ENCODE measurements at places on chromosomes 7 and 10.
A peak's percentile ranks its signal among the peaks of the same experiment; 100 is the strongest.

DNA sequence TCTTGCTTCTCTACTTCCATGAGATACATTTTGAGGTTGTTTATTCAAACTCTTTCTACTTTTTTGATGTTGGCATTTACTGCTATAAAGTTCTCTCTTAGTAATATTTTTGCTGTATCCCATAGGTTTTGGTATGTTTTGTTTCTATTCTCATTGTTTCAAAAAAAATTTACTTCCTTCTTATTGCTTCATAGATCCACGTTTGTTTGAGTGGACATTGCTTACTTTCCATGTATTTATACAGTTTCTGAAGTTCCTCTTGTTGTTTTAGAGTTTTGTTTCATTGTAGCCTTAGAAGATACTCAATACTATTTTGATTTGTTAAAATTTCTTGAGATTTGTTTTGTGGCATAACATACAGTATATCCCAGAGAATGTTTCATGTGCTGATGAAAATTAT, 13.7 kb downstream of the TAS2R40 start:
- DNase-seq = no peak

GRCh38 chr7:155545348-155545747, 1.0 kb downstream of the CNPY1 start:
- no peak for DNase-seq

GRCh38 chr7:28539289-28539981, 127.1 kb downstream of the CREB5 start:
- DNase-seq = no peak

DNA sequence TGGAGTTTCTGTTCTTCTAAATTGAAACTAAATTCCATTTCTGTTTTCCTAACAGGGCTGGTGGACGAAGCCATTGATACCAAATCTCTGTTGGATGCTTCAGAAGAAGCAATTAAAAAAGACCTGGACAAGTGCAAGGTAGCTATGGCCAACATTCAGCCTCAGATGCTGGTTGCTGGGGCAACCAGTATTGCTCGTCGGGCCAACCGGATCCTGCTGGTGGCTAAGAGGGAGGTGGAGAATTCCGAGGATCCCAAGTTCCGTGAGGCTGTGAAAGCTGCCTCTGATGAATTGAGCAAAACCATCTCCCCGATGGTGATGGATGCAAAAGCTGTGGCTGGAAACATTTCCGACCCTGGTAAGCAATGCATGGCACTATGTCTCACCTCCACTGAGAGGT, 45.6 kb downstream of the AP3M1 start:
- no peak for DNase-seq

- DNase-seq = no peak
Measured at GRCh38 chr7:27251652-27252590, 9.3 kb downstream of the EVX1 start.

GRCh38 chr7:55044791-55045190, 26.0 kb downstream of the EGFR start:
- DNase-seq = no peak

- DNase-seq = no peak
Measured at GRCh38 chr7:53113424-53113823, 78.0 kb downstream of the POM121L12 start.

DNA sequence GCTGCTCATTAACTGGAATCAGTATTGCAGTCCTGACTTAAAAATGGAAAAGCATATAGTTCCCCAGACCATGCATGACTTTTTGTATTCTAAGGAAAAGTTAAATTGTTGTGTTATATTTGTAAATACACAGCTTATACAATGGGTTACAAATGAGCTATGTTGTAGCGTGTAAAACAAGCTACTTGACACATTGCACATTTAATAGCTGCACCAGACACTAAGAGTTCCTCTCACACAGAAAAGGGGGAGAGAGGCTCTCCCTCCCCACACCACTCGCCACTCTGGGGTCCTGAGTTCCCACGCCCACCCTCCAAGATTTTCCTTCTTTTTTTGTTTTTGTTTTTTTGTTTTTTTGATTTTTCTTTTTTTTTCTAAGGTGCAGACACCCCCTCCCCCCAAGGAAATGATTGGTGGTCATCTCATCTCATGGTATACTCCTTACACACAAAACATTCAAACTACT, 6.3 kb downstream of the KLF6 start:
- DNase-seq = no peak

DNA sequence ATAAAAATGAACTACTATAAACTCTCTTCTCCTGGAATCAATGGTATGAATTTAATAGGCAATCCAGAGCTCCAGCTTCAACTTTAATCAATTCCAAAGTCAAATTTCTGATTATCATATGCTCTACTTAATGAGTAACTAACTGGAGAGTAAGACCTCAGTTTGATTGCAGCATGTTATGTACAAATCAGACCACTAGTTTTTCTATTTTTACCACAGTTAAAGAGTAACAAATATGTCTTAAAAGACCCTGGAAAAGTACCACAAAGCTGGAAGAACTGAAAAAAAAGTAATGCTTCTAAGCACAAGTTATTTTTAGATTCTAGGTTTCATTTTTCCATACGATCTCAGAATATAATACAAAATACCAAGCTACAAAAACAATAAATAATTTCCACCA, 56.0 kb upstream of the TNKS2 start:
- no peak for DNase-seq

GRCh38 chr10:32949221-32949678, 8.8 kb downstream of the ITGB1 start:
- no peak for DNase-seq

- no peak for DNase-seq
Measured at GRCh38 chr10:106076496-106076895, 1088.0 kb downstream of the SORCS1 start.

DNA sequence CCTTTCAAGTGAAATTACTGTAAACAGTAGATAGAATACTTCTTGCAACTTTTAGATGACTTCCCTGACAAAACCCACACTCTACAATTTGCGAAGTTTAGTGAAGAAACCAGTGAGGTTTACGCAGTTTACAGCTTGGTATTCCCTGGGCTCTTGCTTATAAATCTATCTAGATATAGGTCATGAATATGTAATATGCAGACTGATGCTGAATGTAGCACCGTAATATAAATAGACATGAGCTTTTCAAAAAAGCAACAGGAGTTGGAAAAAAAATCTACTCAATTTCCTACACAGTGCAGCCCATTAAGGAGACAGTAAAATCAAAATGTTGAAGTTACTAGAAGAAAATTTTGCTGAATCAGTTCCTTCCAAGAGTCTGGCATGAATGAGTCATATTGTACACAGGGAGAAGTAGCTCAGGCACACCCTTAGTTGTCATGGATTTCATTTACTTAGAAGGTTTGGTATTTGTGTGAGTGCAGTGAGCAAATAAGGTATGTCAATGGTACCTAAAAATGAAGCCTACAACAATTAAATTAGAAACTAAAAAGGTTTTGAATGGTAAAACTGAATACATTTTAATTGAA, 67.7 kb upstream of the NEUROD6 start:
- DNase-seq = peak; percentile 13

- DNase-seq = no peak
Measured at GRCh38 chr10:101919026-101919770, 75.6 kb upstream of the KCNIP2 start.

GRCh38 chr10:12018438-12019282, 23.9 kb downstream of the UPF2 start:
- no peak for DNase-seq

GRCh38 chr10:44028384-44029137, 356.3 kb downstream of the CXCL12 start:
- no peak for DNase-seq

GRCh38 chr10:79445977-79446757, 743 bp upstream of the ZCCHC24 start:
- no peak for DNase-seq

- DNase-seq = no peak
Measured at GRCh38 chr7:26910221-26910620, 45.8 kb upstream of the SKAP2 start.

DNA sequence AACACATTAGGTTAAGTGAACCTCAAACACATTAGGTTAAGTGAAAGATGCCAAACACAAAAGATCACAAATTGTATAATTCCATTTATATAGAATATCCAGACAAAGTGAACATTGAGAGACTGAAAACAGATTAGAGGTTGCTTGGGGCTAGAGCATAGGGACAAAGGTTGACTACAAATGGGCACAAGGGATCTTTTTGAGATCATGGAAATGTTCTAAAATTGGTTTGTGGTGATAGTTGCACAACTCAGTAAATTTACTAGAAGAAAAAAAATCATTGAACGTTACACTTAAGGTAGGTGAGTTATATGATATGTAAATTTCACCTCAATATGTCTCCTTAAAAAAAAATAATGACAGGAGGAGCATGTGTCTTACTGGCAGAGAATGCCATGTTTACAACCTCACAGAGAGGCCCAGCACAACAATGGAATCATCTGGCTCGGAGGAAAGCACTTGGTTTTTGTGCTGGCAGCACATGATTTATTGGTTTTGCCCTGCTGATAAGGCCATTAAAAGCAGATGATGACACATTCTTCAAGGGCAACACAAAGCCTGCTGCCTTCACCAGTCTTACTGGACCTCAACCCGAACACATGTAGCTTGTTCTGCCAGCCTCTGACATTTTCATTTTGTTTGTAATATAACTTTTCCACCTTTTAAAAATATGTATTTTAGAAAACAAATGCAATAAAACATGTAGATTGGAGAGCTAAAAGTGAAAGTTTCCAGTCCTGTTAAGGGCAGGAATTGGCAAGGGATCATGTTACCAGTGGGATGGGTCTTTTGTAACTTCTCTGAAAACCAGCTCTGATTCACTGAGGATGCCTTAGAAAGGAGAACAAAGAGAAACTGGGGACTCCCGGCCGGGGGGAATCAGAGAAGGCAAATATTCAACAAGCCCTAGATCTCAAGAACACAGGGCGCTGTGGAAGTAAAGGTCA, 11.9 kb upstream of the LMOD2 start:
- peak; percentile 73 for DNase-seq

- DNase-seq = no peak
Measured at GRCh38 chr7:70744492-70744891, 387.5 kb upstream of the GALNT17 start.

DNA sequence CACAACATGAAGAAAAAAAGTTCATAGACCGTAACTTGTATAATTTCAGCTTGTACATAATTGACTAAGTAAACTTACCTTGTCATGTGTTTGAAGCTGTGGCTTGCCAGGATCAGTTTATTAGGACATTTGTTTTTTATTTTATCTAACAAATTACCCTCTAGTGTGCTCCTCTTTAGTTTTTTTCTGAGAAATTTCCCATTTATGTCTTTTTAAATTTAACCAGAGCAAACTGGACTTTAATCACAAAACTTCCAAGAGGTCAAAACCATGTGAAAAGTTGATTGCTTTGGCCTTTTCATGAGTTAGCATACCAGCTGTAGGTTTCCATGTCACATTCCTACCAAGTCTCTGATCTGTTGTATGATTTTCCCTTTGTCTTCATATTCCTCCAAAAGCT, 42.5 kb downstream of the ZRANB1 start:
- no peak for DNase-seq

DNA sequence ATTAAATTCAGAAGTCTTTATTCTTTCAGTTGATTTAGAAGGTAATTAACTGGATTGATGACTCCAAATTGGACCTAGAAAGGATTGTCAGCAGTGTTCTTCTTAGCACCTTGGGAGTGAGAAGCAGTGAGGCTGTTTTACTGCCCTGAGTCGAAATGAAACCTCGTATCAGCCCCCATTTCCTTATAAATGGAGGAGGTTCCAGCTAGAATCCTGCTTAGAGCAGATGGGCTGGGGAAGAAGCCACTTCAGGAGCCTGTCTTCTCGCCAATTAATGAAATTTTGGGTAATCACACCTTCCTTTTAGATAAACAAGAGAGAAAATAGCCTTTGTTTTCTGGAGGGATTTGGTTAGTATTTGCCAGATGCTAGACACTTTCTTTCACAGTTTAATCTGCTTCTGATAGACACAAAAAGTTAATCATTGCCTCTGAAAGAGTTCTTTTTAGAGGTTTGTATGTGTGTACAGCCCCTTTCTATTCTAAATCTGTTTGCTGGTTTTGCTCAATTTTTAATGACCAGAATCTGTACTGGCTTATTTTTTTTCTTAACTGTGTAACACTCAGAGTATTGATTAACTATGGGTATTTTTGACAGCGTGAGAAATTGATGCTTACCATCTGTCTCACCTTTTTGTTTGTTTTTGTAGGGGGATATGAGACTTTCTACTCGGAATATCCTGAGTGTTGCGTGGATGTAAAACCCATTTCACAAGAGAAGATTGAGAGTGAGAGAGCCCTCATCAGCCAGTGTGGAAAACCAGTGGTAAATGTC, 4.6 kb downstream of the DUSP5 start:
- no peak for DNase-seq

GRCh38 chr7:149753375-149754233, 19.8 kb downstream of the ZNF467 start:
- DNase-seq = no peak

DNA sequence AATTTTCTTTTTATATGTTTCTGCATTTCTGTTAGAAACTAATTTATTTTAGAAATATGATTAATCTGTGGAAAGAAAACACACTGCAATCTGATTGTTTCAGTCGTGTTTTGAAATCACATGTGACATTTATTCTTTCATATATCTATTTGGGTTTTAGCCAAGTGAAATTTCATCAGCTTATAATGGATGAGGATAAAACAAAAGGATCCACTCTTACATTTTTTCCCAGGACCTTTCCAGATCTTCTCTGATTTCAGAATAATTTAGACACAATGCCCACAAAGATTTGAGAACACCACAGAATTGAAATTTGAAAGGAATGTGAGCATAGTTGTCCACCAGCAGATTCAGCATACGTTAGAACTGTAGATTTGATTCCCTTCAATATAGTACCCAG, 29.1 kb downstream of the CBLL1 start:
- DNase-seq = no peak

DNA sequence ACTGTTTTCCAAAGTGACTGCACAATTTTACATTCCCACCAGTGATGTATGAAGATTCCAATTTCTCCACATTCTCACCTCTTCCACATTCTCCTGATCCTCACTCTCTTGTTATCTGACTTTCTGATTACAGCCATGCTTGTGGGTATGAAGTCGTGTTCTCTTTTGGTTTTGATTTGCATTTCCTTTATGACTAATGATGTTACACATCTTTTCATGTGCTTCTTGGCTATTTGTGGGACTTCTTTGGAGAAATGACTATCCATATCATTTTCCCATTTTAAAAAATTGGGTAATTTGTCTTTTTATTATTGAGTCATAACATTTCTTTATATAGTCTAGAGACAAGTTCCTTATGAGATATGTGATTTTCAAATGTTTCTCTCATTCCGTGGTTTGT, 10.5 kb upstream of the GIMAP8 start:
- no peak for DNase-seq

DNA sequence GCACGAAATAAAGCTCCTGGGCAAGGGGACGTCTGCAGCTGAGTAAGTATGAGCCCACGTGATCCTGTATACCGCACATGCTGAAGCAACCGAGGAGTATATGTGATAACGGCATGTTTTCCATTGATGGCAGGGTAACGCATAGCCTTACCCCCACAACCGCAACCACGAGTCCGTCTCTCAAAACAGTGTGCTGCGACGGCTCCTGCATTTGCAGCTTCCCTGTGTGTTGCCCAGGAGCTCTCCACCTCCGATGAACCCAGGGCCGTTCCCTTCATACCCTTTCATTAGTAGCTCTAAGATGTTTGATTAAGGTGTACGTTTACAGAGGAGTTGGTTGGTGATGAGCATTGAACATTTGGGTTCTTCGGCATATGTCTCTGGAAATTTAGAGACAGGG, 69.3 kb downstream of the MGMT start:
- no peak for DNase-seq

- DNase-seq = no peak
Measured at GRCh38 chr7:66832531-66833351, 88.3 kb upstream of the TMEM248 start.

Measured in NCI-H2029 (cell line).